Bone marrow (tissue), 2 donors: ENCODE measurements at places on chromosomes 11 and 22.

- DNase-seq, result no peak
Observed at GRCh38 chr22:29703569-29704195, 16.1 kb upstream of the CABP7 start.

DNA sequence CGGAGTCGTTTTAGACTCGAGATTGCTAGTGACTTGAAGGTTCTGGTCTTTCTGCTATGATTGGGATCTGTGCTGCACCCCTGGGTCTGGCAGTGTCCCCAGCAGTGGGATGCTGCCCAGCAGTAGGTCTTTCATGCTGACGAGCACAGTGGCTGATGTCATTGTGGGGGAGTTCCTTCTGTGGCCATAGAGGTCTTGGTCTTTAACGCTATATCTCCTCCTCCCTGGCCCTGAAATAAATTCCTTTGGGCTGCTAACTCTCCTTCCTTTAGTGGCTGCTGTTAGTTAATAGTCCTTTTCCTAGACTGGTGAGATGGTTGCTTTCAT lies 136.3 kb downstream of the TEAD1 start:
- no peak for DNase-seq

DNA sequence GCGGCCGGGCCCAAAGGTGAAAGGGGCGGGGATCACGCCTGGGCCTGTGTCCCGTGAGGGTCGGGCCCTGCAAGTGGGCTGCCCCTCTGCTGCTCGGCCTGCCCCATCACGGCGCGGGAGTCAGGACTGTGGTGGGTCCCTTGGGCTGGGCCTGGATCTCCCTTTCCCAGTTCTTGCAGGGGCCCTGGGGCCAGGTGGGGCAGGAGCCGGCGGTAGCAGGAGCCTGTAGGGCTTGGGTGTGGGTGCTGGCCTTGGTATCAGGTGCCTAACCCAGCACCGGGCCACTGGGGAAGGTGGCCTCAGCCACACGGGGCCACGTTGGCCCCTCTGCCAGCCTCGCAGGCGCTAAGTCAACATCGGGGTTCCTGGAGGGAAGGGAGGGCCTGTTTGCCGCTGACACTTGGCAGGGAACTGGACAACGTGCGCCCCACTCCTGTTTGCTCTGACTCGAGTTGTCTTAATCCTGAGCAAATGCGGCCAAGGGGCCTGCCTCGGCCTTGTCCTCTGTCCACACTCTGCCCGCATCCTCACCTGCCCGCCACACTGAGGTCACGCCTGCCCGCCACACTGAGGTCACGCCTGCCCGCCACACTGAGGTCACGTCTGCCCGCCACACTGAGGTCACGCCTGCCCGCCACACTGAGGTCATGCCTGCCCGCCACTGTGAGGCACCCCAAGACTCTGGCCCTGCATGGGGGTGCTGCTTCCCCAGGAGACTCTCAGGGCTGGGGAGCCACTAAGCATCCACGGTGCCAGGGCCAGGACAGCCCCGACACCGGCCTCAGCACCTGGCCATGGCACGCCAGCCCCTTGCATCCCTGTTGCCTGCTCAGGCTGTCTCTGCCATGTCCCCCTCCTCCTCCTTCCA lies 14.2 kb upstream of the MUC5B start:
- DNase-seq, result no peak

DNA sequence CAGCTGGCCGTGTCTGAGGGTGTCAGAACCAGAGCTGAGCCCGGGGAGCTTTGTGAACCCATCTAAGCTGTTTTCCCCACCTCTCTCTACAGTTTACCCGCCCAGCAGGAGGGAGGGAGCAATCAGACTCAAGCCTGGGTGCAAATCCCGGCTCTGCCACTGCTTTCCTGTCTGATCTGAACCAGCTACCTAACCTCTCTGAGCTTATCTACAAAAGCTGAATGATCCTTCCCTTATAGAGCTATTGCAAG lies 252 bp downstream of the APOL2 start:
- no peak for DNase-seq

DNA sequence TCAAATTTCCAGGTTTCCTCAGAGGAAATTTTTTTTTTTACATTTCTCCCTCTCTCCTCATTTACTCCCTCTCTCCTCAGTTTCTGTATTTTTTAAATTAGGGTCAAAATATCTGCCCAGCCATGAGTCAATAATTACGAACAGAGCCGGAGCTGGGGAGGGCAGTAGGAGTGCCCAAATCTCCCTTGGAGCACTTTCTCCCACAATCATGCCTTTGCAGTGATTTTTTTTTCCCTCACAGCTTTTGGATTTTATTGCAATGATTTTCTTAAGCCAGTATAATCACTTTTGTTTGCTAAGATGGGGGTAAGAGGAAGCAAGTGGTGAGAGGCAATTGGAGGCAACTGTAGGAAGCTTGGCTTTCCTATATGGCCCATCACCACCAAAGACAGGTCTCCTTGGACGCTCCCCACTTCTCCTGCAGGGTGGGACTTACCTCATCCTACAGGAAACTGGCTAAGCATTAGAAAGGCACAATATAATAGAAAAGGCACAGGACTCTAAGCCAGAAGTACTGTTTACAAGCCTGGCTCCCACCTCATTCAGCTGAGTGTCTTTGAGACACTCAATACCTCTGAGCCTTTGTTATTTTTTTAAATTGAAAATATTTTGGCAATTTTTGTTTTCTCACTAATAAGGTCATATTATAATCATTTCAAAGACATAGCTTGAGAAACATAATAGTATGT lies 192.6 kb upstream of the PITPNB start:
- no peak for DNase-seq

- no peak for DNase-seq
Observed at GRCh38 chr11:119262668-119263351, 54.1 kb downstream of the MCAM start.

- DNase-seq, result no peak
Observed at GRCh38 chr11:74926304-74927030, 22.4 kb downstream of the XRRA1 start.

GRCh38 chr11:121757480-121758125 lies 304.8 kb upstream of the SORL1-AS1 start:
- DNase-seq, result no peak

- no peak for DNase-seq
Observed at GRCh38 chr22:44737406-44738346, 14.7 kb upstream of the ARHGAP8 start.

- no peak for DNase-seq
Observed at GRCh38 chr11:129278586-129279319, 86.6 kb upstream of the ARHGAP32 start.

DNA sequence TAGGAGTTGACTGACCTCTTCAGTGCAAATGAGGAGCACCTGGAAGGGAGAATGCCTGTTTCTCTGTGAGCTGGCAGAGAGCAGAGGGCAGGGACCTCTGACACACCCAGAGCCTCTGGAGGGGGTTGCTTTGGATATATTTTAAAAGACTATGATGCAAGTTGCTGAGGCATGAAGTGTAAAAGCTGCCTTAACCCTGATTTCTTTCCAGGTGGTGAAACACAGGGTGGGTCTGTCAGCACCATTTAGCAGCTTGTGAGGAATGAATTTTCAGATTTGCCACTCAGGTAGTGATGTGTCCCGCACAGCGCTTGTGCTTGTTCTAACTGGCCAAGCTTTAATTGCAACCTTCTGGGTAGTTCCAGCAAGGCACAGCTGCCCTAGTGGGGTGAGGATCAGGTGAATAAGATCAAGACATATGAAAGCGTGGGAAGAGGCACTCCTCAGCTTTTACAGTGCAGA lies 90.2 kb downstream of the SWAP70 start:
- DNase-seq, result no peak

DNA sequence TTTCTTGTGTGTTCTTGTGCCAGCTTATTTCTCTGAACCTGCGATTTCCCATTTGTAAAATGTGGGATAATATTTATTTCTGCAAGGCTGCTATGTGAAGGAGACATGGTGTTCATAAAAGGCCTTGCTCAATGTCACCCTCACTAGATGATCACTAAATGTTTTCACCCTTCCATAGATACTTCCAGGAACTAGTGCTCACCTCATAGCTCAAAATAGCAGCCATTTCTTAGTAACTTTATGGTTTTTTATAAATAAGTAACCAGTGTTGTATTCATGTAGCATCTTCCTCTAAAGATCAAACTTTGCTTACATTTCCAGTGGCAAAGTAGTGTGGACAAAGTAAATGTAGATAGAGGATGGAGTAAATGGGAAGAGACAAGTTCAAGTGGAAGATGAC lies 23.8 kb downstream of the SYTL2 start:
- no peak for DNase-seq

DNA sequence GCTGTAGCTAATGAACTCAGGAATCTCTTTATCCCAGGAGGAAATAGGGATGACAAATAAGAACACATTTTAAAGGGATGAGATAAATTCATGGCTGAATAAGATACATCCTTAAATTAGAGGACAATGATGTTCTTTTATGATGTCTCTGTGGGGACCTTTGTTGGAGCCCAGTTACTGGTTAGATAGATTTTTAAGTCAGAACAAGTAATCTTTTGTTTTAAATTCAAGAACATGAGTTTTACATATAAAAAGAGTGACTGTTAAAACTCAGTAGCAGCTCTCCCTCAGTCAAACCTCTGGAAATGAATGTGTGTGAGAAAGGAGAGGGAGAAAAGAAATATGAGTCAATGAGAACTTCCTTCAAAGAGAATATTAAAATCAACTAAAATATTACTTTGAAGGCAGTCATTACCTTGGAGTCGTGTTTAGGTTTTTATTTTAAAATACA lies 241.6 kb downstream of the SWAP70 start:
- DNase-seq, result no peak

- no peak for DNase-seq
Observed at GRCh38 chr22:50035976-50036724, 21.9 kb downstream of the TTLL8 start.

DNA sequence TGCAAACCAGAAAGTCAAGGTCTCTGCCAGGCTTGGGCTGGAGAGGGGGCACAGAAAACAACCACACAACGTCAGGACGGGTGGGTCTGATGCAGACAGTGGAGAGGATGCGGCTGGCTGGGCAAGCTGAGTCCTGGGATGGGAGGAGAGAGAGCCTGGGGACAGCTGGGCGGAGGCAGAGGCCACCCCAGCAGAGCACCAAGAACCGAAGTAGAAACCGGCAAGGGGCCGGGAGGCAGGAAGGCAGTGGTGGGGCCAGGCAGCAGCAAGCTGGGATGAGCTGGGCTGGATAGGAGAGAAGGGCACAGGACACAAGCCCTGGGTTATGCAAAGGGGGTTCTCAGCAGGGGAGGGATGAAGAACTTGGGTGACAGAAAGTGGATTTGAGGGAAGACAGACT lies 188.2 kb downstream of the SHANK2 start:
- no peak for DNase-seq

DNA sequence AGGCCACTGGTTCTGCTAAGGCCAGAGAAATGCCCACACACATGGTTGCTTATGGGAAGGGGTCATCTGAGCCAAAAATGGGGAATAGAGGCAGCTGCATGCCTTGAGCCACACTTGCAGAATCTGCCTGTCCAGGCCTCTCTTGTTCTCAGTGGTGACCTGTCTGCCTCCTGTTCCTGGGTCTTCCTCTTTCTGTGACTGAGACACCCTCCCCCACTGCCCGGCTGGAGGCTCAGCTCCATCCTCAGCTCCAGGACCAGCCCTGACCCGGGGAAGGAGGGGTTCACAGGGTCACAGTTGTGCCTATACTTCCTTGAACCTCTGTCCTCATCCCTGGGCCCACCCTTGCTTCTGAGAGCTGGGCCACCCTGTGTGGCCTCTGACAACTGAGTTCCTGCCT lies 52.3 kb downstream of the CSF2RB start:
- no peak for DNase-seq

GRCh38 chr11:85599083-85599482 lies 28.1 kb downstream of the DLG2 start:
- no peak for DNase-seq
